ENCODE measurements at places on chromosomes 5 and 9.

DNA sequence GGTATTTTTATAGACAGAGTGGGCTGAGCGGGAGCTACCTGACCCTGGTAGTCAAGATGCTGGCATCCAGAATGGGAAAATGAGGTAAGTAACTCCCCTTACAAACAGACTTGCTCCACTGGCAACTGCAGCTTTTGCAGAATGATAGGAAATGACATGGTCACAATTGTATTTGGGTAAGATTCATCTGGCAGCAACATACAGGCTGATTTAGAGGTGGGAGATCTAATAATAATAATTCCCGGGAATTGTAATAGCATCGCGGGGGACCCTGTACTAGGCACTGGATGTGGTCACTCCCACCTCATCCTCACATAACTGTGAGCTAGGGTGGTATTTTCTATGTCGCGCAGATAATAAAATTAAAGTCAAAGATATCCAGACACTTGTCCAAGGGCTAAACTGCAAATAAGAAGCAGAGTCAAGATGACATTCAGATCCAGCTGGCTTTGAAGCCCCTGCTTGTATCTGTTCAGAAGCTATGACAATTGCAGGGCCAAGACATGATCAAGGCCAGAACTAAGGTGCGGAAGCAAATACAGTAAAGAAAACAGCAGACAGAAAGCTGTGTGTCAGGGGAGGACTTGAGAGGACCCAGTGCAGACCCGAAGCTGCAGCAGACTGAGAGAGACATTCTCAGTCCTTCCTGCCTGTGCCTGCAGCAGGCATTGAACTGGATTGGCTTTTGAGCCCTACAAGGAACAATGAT is 507.2 kb downstream of the BNC2 start:
- no peak for DNase-seq

GRCh38 chr9:99822109-99822805 is 572 bp downstream of the NR4A3 start:
- DNase-seq, result no peak

GRCh38 chr5:10521466-10522223 is 42.2 kb upstream of the ANKRD33B start:
- no peak for DNase-seq

GRCh38 chr9:133103987-133104505 is 17.0 kb downstream of the RALGDS start:
- no peak for DNase-seq

- DNase-seq, result no peak
These were observed 340.7 kb downstream of the NR2F1-AS1 start for GRCh38 chr5:93240228-93240834.

DNA sequence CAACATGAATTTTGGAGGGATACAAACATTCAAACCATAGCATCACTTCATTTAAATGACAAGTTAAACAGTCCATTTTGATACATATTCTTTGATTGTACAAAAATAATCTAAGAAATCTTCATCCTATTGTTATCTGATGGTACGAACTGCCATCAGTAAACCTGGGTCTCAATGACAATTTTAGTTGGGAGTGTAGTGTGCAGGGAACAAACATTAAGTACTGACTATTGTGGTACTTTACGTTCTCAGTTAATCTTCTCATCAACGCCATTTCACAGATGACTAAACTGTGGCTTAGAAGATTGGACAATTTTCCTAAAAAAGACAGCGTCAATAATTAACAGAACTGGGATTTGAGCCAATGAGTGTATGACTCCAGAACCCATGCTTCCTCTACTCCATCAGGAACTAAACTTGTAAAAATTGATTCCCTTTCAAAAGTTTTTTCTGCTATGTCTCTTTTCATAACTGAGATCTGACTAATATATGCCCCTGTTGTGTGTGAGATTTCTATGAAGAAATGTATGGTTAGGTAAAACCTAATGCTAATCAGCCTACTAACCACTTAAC is 21.1 kb downstream of the TNPO1 start:
- DNase-seq, result no peak

DNA sequence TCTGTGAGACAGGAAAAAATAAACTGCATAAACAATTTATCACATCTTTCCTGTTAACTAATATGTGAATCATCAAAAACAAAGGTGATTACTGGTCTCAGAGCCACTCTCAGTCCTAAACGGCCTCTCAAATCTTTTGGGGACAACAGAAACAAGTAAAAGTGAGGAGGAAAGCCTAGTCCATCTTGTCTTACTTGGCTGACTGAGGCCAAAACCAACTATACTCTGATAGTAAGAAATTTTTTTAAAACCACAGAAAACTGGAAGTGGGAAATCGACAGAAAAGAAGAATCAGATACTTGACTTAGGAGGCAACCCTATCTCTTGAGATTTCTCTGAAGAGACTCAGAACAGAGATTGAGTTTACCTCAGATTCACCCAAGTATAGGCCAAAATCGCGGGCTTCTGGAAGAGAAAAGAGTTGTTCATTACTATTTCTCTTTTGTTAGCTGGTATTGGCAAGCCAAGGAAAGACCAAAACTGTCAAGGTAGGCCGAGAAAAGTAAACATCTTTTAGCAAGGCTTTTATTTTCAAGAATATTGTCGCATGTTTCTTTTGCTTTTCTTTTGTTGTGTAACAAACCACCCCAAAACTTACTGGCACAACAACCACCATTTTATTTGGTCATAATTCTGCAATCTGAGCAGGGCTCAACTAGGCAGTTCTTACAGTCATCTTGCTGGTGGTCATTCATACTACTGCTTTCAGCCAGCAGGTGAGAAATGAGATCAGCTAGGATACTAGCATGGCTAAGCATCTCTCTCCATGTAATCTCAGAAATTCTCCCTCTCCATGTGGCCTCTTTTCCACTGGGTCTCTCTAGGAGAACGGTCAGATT is 46.1 kb downstream of the RFX3 start:
- DNase-seq, result no peak

DNA sequence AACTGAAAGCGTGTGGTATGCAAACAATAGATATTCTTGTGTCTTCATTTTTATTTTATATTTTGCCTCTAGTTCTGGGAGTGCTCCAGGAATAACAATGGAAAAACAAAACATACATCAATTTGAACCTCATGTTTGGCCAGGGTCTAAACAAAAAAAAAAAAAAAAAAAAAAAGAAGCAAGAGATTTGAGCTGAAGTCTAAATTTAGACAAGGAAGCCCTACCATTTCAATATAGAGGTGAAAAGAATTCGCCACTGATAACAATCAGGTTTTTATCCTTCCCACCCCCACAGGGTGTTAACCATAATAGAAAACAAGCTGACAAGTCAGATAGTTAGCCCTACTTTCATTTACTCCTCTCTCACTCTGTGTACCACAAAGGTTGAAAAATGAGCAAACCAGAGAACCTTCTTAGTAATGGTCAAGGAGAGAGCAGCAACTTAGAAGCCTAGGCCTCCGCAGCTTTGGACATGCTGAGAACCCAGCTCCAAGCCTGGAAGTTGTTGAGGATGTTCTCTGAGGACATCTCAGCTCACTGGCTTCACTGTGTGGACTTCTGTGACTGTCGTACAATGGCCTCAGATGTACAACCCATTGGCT is 118.2 kb upstream of the HMHB1 start:
- DNase-seq, result no peak

- no peak for DNase-seq
These were observed 122.9 kb upstream of the GRAMD2B start for GRCh38 chr5:126300293-126300692.

GRCh38 chr9:136135326-136136126 is 16.9 kb upstream of the TMEM250 start:
- DNase-seq, result no peak

- no peak for DNase-seq
These were observed 364 bp downstream of the RPS6 start for GRCh38 chr9:19379697-19380046.

DNA sequence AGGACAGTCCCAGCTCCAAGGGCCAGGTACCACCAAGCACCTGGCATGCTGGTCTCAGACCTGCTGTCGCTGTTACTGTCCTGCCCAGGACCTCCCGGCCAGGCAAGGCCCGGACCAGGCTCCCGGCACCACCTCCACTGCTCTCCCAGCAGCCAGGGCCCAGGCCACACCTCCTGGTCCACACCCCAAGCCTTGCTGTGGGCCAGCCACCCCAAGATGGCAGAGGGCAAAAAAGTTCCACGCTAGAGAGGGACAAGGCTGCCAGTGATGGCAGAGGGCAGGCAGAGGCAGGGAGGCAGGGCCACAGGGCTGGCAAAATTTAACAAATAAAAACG is 1.1 kb downstream of the DNLZ start:
- DNase-seq, result no peak

DNA sequence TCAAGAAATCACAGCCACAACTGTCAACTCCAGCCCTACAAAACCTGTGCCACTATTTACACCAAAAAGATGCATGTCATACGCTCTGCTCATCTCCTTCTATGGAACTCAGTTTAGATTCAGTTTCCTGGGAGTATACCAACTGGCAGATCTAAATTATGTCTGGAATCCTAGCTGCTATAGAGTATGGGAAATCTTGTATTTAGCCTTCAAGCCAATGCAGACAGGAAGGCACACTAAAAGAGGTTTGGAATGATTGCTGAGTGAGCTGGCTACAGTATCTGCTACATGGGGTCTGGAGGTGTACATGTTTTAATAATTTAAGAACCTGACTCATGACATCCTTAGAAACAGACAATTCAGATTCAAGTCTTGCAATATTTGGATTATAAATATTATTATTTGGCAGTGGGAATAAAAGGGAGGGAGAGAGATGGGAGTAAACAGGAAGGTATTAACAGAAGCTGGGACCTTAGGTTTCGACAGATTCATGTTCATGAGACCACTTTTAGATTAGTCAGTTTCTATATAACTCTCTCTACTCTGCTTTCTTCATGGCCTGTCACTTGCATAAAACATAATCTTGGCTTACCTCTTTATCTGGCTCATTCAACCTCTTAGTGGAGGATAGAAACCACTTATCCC is 178.8 kb upstream of the HAPLN1 start:
- no peak for DNase-seq

GRCh38 chr5:140240987-140241706 is 61.8 kb downstream of the PFDN1 start:
- peak; percentile 65 for DNase-seq

DNA sequence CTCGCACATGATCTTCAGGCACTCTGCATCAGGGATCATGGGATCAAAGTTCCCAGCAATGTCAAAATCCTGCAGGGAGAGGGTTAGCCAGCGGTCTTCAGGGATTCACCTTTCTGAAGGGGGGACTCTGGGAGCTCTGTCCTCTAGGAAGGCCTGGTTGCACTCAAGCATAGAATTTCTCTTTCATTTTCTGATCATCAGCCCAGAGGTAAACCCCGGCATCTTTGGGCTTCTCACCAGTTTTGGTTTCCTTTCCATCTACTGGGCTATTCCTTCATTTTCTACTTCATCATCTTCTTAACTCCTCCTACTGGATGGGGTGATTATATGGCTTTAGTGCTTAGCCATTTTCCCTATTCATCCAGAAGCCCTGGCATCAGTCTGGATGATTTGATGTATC is 4.6 kb upstream of the DND1 start:
- no peak for DNase-seq

DNA sequence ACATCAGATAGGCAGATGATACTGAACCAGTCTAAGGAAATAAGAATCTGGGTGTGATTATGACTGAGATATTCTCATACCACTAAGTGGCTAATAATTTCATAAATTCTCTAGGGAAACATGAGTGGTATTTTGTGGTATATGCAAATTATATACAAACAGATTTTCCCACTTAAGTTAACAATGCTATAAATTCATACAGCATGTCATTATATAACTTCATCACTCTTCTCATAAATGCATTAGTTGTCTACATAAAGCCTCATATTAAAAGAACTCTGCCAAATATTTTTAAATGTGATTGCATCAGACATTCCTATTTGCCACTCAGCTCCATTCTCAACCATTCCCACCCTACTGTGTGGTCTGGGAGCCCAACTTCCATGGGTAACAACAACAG is 226.5 kb downstream of the TLE1 start:
- peak; percentile 29 for DNase-seq

GRCh38 chr9:34246453-34246852 is 67.6 kb downstream of the UBAP1 start:
- DNase-seq, result no peak

Measured in GM04503 (cell line).